H9 (cell line): ENCODE measurements at places on chromosomes 13 and 19.

DNA sequence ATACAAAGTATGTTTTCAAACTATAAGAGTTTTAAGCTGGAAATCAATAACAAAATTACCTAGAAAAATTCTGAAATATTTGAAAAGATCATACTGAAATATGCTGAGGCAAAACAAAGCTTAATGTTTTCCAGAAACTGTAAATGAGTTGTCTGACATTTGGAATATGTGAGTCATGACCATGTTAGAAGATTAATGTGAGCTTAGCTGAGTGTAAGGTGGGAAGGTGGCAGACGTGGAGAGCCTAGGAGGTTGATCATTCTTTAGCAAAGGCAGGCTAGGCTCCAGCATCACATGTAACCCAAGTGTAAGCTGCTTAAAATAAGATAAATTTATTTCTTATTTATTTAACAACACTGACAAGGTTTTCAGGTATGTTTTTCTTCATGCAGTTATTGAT is 2086.1 kb upstream of the PCDH20 start:
- DNase-seq, result no peak
- H3K27me3 ChIP-seq, result no peaks in the 10 kb centered on the region
- H3K27ac ChIP-seq, result no peak overlapping the region

GRCh38 chr13:77946522-77946921 is 27.9 kb upstream of the EDNRB start:
- no peaks in the 10 kb centered on the region for H3K27me3 ChIP-seq
- H3K27ac ChIP-seq, result no peak overlapping the region
- H3K4me3 ChIP-seq, result no peak overlapping the region
- H3K4me1 ChIP-seq, result no peaks in the 10 kb centered on the region; the same call in 1 of the 2 replicates
- no peak for DNase-seq

DNA sequence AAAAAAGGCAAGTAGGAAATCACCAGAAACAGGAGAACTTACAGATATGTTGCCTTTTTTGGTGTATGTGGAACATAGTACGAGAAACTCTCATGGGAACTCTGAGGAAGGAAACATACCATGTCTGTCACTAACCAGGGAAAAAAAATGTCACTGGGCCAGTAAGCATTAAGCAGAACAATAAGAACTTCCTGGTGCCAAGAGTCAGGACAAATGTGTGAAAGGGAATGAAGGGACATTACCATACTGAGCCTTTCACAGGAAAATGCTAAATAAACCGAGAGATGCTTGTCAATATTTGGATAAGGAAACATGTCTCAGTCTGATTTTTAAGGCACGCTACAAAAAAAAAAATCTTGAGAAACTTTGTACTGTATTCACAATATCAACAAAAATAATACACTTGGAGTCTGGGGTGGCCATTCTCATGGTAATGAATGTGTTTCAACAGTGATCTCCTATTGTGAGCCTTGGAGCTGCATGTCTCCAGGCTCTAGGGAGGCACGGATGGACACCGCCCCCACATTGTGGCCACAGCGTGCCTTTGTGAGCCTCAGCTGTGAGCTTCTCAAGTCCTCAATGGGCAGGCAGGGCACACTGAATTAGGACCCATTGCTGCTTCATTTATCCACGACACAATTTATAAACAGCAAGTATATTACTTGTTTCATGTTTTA is 113.0 kb upstream of the ARGLU1 start:
- peak; percentile 84 for DNase-seq
- no peaks in the 10 kb centered on the region; the same call in 1 of the 2 replicates for H3K27me3 ChIP-seq
- peak overlapping the region; percentile 68 for H3K27ac ChIP-seq
- H3K36me3 ChIP-seq, result no peaks in the 10 kb centered on the region; the same call in 1 of the 2 replicates
- H3K4me1 ChIP-seq, result peaks cover 9% of the 10 kb centered on the region; the same call in 1 of the 2 replicates
- peak overlapping the region; percentile 49; the same call in 1 of the 3 replicates for H3K4me3 ChIP-seq

GRCh38 chr13:100454876-100455275 is 133.7 kb downstream of the GGACT start:
- H3K27me3 ChIP-seq, result no peaks in the 10 kb centered on the region
- peaks cover 8% of the 10 kb centered on the region for H3K36me3 ChIP-seq
- no peak for DNase-seq
- no peak overlapping the region for H3K4me3 ChIP-seq
- H3K4me1 ChIP-seq, result no peaks in the 10 kb centered on the region; the same call in 1 of the 2 replicates
- no peak overlapping the region for H3K27ac ChIP-seq

GRCh38 chr19:5298471-5298901 is 42.1 kb downstream of the PTPRS start:
- no peak overlapping the region for H3K4me3 ChIP-seq
- peaks cover 4% of the 10 kb centered on the region; the same call in 1 of the 2 replicates for H3K36me3 ChIP-seq
- no peaks in the 10 kb centered on the region for H3K27me3 ChIP-seq
- no peak for DNase-seq
- H3K4me1 ChIP-seq, result no peaks in the 10 kb centered on the region

- H3K4me1 ChIP-seq, result no peaks in the 10 kb centered on the region; the same call in 1 of the 2 replicates
- DNase-seq, result no peak
- H3K27ac ChIP-seq, result no peak overlapping the region
- H3K4me3 ChIP-seq, result no peak overlapping the region
These were observed 297.6 kb downstream of the SLITRK6 start for GRCh38 chr13:85501616-85502015.
